HFF-Myc (cell line): ENCODE measurements at places on chromosomes 5 and 9.
A peak's percentile ranks its signal among the peaks of the same experiment; 100 is the strongest.

DNA sequence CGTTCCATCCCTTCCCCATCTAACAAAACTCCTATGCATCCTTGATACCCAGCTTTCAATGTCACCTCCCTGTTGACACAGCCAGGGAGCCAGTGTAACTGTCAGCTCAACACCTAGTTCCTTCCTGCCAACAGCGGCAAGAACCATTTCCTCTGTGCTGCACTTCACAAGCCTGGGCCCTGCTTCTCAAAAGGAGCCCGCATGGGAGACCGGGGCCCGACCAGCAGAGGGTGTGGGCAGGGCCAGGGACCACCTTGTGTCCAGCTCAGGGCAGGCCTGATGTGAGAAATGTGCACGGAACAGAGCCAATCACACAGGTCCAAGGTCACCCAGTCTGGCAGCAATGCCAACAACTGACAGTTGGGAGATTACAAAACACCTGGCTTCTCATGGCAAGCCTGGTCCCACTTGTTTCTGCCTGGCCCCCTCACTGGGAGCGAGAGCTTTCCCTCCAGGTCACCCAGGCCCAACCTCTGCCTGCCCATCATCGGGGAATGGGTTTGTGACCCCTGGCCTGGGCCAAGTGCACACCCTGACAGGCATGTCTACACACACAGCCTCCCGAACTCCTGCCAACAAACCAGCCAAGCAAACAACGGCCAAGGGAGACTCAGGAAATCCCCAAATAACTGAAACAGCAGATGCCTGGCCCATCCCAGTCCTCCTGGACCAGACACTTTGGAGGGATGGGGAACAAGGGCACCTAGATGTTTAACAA lies 3.1 kb downstream of the RNF44 start:
- DNase-seq, result no peak

DNA sequence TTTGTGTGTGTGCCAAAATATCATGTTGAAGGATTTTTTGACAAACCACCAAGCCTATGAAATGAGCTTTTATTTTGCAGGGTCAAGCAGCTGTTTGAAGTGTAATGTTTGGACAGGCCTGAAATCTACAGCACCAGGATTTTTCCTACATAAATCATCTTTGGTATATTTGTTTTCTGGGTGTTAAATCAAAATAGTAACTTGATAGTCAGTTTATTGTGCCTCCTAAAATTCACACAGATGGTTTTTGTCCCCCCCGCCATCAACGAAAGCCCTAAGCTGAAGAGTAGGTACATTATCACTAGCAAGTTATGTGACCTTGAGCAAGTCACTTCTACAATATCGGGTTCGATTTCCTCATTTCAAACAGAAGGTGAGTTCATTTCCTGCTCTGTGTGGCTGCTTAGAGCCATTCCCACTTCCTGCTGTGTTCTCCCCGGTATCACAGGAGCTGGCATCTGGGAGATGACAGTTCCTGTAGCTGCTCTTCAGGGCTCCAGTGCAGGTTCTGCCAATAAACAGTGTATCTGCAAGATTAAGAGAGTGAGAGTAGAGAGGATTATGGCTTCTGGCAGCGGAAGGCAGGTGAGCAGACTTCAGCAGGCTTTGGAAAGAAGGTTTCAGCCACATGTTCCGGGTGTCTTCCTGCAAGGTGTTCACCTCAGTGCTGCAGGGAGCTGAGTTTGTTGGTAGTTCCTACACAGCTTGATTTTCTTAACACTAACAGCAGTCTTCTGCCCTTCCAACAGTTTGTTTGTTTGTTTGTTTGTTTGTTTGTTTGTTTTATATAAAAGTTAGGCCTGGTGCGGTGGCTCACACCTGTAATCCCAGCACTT lies 48.4 kb upstream of the GNE start:
- no peak for DNase-seq

DNA sequence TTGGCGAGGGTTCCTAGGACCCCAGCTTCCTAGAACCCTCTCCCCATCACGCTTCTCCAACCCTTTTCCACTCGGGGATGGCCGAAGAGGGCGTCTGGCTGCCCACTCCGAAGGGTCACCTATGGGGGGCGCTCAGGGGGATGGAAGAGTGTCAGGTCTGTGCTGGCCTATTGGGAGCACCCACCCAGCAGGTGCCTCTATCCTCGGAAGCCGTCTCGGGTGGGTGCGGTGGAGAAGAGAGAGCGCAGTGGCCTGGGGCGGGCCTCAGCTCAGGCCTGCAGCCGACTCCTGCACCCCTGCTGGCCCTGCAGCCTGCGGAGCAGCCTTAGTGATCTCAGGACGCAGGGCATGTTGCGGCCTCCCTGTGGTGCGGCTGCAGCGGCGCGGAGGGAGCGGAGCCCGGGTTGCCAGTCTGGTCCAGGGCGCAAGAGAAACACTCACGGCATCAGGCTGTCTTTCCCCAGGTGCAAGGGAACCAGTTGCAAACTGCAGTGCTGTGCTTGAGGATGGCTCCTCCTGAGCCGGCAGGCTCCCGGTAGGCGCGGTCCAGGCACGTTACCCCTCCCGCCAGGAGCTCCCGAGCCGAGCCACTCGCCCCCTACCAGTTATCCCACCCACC lies 1.5 kb upstream of the IRX2 start:
- DNase-seq, result no peak

DNA sequence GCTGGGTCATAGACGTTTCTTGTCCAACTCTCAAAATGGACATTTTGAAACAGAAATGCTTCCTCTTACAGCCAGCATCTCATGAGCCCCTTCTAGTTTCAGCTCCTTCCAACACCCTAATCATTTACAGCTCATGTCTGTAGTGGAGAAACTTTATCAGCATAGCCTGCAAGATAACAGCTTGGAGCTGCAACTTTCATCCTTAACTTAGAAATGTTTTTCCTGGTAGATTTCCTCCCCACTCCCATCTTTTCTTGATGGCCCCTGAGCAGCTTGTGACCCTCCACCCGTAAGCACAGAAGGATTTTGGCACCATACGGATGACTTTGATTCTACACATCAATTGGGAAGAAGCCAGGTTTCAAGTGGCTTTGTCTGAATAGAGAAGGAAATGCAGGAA lies 53.5 kb upstream of the TGFBR1 start:
- DNase-seq, result no peak

DNA sequence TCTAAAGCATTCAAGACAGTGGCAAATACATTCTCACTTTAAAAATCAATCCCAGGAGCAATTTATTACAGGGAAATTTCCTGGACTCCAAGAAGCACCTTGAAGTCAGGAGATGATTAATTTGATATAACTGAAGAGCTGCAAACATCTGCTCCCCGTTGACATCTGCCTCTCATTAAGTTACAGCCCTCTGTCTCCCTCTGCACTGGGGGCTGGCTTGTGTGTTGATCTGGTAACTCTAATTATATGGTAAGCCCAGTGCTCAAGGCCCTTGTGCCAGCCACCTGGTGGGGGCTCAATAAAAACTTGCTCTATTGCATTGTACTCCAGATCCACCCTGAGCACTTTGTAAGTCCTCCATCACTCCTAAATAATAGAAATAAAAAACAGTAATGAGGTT lies 131.1 kb upstream of the ZNF462 start:
- no peak for DNase-seq

DNA sequence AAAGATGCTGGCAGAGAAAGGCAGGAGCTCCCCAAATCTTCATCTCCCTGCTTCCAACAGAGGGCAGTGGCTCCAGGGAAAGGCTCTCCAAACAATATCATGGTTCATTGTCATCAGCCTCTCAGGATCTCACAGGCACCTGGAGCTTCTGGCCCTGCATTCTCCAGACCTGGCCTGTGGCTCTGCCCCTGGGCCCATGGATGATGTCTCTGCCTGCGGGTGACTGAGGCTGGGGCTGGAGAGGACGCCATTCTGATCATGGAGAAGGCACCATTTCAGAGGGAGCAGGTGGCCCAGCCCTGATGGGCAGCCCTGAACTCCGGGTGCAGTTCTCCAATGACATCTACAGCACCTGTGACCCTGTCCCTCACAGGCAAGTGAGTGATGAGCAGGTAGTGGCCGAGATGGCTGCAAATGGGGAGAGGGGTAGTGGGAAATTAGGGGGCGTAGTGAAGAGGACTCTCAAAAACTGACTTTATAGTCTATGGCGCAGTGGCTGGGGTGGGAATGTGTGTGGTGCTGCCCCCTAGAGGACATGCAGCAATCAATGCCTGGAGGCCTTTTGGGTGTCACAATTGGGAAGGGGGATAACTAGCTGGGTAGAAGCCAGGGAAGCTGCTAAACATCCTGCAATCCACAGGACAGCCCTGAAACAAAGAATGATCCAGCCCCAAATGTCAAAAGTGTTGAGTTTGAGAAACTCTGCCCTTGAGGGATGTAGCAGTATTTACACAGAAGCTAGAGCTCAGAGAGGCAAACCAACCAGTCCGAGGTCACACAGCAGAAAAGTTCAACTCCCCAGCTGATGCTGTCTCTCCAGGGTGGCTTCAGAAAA lies 3.2 kb downstream of the SH3PXD2B start:
- no peak for DNase-seq

- no peak for DNase-seq
Observed at GRCh38 chr9:93261735-93262523, 78.0 kb downstream of the WNK2 start.

GRCh38 chr9:107208121-107208520 lies 75.0 kb upstream of the RAD23B start:
- DNase-seq, result no peak

DNA sequence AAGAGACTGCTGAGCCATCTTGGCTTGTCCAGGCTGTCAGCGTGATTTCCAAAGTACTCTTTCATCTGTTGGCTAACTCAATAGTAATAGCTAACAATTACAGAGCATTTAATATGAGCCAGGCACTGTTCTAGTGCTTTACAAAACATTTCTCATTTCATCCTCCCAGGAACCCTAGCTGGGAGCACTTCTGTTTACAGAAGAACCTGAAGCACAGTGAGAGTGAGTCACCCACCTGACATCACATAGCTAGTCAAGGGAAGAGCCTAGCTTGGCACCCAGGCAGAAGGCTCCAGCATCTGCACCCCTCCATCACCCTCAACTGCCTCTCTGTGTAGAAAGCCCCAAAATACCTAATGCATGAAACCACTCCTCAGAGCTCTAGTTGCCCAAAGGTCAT lies 57.5 kb upstream of the IQGAP2 start:
- no peak for DNase-seq

DNA sequence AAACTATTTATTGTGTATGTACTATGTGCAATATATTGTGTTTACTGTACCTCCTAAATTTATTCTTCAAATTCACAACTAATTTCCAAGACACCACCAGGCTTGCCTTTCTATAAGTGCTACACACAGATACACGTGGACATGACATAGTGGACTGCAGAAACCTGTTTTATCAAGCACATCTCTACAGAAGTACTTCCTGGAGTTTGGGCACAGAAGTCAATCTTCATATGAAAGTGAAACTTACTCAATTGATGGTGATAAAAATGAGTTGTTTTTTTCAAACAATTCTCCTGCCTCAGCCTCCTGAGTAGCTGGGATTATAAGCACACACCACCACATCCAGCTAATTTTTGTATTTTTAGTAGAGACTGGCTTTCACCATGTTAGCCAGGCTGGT lies 57.6 kb downstream of the NLN start:
- DNase-seq, result no peak

DNA sequence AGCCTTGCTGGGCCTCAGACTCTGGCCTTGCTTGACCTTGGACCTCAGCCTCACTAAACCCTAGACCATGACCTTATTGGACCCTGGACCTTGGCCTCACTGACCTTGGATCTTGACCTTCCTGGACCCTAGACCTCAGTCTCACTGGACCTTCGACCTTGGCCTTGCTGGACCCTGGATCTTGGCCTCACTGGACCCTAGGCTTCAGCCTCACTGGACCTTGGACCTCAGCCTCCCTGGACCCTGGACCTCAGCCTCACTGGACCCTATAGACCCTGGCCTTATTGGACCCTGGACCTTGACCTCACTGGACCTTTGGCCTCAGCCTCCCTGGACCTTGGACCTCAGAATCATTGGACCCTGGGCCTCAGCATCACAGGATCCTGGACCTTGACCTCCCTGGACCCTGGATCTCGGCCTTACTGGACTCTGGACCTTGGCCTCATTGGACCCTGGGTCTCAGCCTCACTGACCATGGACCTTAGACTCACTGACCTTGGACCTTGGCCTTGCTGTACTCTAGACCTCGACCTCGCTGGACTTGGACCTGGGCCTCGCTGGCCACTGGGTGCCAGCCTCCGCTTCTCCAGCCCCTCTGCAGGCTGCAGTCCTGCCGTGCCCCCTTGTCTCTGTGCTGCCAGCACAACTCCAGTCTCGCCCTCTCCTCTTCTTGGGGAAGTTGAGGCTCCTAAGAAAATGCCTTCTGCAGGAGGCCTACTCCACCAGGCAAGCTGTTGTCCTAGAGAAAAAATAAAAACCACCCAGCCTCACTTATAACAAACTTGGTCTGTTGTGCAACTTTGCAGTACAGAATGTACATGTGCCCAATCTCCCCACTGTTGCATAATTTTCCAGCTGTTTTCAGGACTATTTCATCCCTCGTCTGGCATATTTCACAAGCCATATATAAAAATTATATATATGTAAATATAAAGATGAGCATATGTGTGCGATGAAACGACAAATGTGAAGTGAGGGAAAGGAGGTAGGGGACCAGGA lies 11.0 kb upstream of the ADAMTS2 start:
- DNase-seq, result no peak

- peak; percentile 43 for DNase-seq
Observed at GRCh38 chr5:31408814-31409213, 123.1 kb downstream of the DROSHA start.

DNA sequence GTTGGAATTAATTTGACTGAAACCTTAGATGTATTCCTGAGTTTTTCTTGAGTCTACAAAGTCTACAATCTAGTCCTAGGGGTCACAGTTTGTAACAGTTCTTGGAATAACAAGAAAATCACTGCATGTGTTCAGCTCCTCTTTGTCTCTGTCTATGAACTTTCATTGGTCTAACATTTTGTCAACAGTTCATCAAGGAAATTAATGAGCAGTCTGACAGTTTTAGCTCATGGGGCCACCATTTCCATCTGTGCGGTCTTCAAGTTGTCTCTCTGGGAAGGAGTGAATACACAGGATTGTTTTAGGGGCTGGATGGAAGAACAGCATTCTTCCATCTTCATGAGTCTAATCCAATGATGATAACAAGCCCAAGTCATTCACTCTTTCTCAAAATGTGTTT lies 276.4 kb downstream of the TMEM167A start:
- DNase-seq, result no peak

DNA sequence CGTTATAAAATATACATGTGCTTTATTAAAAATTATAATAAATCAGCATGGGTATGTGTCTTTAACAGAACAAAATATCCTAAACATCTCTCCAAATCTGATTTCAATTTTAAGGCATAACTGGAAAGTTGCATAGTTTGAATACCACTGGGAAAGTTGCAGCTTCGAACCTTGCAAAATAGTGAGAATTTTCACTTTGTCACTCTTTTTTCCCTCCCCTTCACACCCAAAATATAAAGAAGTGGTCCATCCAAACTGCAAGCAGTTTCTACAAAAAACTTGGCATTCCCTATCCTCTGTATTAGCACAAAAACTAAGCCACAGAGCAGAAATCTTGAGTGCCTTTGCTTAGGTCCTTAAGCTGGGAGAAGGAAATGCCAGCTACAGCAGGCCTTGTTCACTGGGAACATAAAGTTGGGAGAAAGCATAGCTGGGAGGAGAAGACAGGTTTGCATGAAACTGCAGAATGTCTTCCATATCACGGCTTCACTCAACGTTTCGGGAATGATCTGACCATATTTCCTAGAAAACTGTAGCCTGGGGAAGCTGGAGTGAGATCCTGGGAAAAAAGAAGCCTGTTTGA lies 400.3 kb downstream of the EBF1 start:
- no peak for DNase-seq
